Right cardiac atrium (tissue), 5 donors: ENCODE measurements at places on chromosomes 16 and 17. TPM values are rescaled to one million over a fixed set of nuclear protein-coding genes. Genes with fewer than 3 reads are reported as not detected.

GRCh38 chr17:40480501-40481003, 20.9 kb downstream of the TNS4 start:
- peak; percentile 73 for DNase-seq

DNA sequence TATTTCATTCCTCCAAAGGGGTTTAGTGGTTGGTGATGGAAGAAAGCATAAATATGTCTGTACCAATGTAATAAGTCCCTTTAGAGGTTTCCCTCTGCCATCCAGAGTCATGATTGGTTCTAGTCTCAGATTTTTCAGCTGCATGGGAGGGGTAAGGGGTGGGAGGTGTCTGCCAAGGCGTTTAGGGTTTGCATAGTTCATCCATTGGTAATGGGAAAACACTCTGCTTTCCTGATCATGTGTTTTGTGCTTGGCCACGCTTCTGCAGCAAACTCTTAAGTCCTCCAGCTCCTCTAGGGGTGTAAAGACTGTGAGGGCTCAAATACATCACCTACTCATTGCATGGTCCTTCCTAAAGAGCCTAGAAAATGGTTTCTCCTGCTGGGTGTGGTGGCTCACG, 29.8 kb downstream of the LIG3 start:
- no peak for DNase-seq

GRCh38 chr16:78896280-78896679, 704.3 kb downstream of the MAF start:
- no peak for DNase-seq

DNA sequence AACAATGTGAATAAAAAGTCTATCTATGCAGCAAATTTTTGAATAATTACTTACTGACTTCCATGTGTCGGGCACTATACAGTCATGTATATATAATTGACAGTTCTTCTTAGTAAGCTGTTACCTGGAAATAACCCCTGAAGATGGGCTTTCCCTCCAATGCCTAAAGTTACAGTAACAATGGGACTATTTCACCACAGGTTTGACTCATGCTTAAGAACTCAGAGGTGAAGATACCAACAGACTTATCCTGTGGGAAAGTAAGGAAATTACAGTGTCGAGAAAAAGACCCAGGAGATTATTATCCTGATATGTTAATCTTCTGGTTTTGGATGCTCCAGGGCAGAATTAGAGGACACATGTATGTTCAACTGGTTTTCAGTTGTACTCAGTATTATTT, 601.5 kb upstream of the SOX9 start:
- no peak for DNase-seq

DNA sequence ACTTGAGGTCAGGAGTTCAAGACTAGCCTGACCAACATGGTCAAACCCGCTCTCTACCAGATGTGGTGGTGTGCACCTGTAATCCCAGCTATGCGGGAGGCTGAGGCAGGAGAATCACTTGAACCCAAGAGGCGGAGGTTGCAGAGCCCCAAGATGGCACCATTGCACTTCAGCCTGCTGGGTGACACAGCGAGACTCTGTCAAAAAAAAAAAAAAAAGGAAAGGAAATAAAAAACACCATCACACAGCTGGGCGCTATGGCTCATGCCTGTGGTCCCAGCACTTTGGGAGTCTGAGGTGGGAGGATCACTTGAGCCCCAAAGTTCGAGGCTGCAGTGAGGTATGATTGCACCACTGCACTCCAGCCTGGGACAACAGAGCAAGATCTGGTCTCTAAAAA, 13.3 kb upstream of the SBK1 start:
- no peak for DNase-seq

GRCh38 chr17:44555099-44555498, 2.2 kb upstream of the FZD2 start:
- DNase-seq = no peak

RHBDF2 gene
- 11.2 TPM for polyA plus RNA-seq

P2RX1 gene
- 1.1 TPM for polyA plus RNA-seq

GRCh38 chr16:49750341-49751000, 105.4 kb downstream of the ZNF423 start:
- no peak for DNase-seq

BRIP1 gene
- polyA plus RNA-seq = 0.05 TPM

DNA sequence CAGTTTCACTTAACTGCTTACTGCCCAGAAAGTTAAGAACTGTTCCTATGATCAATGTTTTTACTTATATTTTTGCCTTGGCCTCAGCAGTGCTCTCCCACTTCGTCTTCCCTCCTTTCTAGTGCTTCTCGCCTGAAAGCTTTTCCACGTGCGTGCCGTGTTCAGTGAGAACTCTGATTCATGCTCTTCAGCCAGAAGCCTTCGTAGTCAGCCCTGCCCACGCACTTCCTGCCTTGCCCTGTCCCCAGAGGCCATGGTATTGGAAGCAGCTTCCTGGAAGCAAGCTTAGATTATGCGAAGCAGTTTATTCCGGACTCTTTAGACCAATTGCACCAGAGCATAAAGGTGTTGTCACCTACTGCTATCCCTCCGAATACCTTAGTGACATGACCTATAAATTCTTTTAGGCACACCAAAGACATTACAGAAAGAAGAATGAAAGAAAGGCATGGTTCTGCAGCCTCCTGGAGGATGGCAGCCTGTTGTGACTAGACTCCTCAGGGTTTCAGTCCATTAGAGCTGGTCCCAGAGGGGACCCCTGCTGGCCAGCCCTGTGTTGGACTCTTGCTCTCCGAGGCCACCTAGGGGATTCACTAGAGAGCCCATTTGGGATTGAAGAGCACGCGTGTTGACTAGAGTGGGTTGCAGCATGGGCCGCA, 105.2 kb downstream of the RPTOR start:
- DNase-seq = peak; percentile 87

PSMB3 gene
- polyA plus RNA-seq = 247 TPM
